ENCODE measurements at places on chromosomes 2 and 18. TPM values are rescaled to one million over a fixed set of nuclear protein-coding genes. Genes with fewer than 3 reads are reported as not detected.

The RTP5 gene
- polyA plus RNA-seq = not detected

- H3K27me3 ChIP-seq = peaks cover 2% of the 10 kb centered on the region
- no peak overlapping the region for H3K27ac ChIP-seq
- no peak for DNase-seq
- H3K36me3 ChIP-seq = peaks cover 74% of the 10 kb centered on the region
Observed at GRCh38 chr2:86464652-86465051, 23.5 kb downstream of the KDM3A start.

DNA sequence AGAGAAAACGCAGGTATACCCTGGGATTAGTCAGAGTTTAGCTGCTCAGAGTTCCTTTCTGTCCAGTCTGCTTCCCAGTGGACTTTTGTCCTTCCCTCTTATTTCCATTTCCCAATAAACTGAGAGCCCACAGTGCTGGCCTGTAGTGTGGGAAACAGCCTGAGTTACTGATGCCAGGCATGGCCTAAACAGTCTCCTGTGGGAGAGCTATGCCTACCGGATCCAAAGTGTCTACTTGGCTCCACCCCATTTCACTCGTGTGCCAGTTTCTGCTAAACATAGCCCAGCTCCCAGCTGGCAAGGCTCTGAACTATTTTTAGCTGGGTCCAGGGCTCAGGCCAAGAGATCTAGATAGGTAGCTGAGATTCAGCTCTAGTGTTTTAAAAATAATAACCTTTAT is 15.6 kb upstream of the PPP1CB start:
- peaks cover 5% of the 10 kb centered on the region for H3K27me3 ChIP-seq
- no peaks in the 10 kb centered on the region for H3K4me1 ChIP-seq
- no peak overlapping the region for H3K27ac ChIP-seq
- DNase-seq = no peak
- no peak overlapping the region for H3K4me3 ChIP-seq
- peaks cover 3% of the 10 kb centered on the region for H3K36me3 ChIP-seq

- no peak overlapping the region for H3K4me3 ChIP-seq
- H3K36me3 ChIP-seq = peaks cover 3% of the 10 kb centered on the region
- no peak overlapping the region for H3K27ac ChIP-seq
- no peaks in the 10 kb centered on the region for H3K4me1 ChIP-seq
- no peaks in the 10 kb centered on the region for H3K27me3 ChIP-seq
Observed at GRCh38 chr2:154698721-154699574, 453 bp downstream of the KCNJ3 start.

- no peaks in the 10 kb centered on the region for H3K36me3 ChIP-seq
- DNase-seq = peak; percentile 82
- H3K27ac ChIP-seq = peak overlapping the region; percentile 73
- H3K4me3 ChIP-seq = peak overlapping the region; percentile 78
Observed at GRCh38 chr2:237923481-237924163, 43.2 kb upstream of the UBE2F start.

DNA sequence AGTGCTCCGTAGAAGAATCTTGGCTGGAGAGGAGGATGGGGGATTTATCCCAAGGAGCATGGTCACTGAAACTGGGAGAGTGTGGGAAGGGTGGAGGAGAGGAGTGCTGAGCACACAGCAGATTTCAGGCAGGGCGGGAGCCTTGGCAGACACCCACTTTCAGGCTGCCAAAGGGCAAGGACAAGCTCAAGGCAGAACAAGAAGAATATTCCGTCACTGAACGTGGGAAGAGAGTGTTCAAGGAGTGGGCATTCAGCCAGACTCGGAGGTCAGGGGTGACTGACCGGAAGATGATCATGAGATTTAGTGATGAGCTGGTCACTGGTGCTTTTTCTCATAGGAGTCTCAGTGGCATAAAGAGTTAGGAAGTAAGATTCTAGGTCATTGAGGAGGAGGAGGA is 136.2 kb upstream of the RASGRP3 start:
- H3K27ac ChIP-seq = no peak overlapping the region
- no peak for DNase-seq
- peaks cover 5% of the 10 kb centered on the region for H3K27me3 ChIP-seq
- H3K36me3 ChIP-seq = no peaks in the 10 kb centered on the region

DNA sequence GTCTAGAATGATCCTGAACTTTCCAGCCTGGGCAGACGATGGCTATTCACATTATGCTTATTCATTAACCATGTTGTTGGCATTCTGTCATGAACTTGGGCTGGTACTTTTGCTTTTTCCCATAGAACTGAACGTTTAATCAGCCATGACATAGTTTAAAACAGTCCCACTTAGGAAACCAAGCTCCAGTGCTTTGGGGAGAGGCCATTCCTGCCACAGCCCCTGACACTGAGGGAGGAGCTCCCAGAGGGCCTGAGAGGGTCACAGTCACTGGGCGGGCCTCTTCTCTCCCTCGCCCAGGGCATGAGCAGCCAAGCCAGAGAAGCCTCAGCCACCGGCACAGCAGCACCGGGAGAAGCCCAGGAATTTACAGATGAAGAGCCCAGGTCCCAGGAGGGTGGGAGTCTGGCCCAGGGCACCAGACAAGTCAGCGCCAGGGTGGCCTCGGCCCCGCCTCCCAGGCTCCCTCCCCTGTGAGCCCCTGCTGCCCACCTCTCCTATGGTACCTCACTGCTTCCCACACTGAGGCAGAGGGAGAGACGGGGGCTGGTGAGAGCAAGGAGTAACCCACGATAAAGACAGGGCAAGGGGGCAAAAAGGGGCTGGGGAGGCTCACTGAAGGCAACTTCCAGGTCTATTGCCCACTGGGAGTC is 33.6 kb downstream of the MAL start:
- no peaks in the 10 kb centered on the region for H3K27me3 ChIP-seq
- no peaks in the 10 kb centered on the region for H3K36me3 ChIP-seq
- H3K27ac ChIP-seq = no peak overlapping the region
- no peak overlapping the region for H3K4me3 ChIP-seq
- no peaks in the 10 kb centered on the region for H3K4me1 ChIP-seq

DNA sequence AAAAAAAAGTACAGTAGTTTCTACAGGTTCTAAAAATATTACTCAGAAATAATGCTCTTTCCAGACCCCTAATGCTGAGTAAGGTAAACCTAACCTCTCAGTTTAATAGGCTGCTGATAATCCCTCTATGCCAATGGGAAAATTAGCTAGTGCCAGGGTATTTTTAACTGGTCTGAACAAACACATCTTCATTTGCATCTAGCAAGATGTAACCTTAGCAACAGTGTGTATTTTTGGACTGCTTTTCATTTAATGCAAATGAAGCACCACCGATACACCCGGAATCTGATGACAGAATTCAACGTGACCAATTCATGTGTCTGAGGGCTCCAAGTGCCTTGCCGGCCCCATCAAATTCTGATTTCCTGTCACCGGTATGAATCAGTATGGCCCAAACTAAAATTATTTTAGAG is 47.4 kb upstream of the CYRIA start:
- H3K27me3 ChIP-seq = peaks cover 3% of the 10 kb centered on the region
- no peak for DNase-seq
- H3K4me1 ChIP-seq = peaks cover 9% of the 10 kb centered on the region
- H3K27ac ChIP-seq = no peak overlapping the region

DNA sequence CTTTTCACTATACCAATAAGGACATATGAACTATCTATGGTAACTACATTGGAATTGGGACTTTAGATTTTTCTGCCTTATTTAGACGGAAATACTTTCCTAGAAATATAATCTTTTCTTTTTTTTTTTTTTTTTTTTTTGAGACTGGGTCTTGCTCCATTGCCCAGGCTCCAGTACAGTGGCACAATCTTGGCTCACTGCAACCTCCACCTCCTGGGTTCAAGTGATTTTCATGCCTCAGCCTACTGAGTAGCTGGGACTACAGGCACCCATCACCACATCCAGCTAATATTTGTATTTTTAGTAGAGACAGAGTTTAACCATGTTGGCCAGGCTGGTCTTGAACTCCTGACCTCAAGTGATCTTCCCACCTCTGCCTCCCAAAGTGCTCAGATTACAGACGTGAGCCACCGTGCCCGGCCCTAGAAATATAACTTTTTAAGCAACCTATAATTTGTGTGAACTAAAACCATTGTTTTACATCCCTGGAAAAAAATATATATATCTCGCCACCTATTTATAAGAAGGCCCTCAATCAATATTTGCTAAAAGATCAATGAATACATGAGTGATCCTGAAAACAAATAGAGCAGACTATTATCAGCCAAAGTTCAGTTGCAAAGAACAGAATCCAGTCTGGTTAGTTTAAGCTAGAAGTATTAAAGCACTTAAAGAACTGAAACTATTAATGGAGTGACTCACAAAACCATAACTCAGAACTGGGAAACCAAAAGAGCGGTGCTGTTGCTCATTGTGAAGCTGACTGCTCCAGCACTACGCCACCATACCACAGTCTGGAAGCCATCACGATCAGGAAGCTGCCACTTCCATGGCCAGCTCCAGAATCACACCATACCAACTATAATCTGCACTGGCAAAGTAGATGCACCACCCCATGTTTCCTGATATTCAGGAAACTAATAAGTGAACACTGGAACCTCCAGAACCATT is 8.4 kb upstream of the HNRNPLL start:
- no peak for DNase-seq
- H3K4me3 ChIP-seq = no peak overlapping the region
- H3K27ac ChIP-seq = no peak overlapping the region
- H3K36me3 ChIP-seq = no peaks in the 10 kb centered on the region

All from immature natural killer cell (primary cell).